Right lung (tissue), 10 donors: ENCODE measurements at places on chromosomes 4 and X. TPM values are rescaled to one million over a fixed set of nuclear protein-coding genes. Genes with fewer than 3 reads are reported as not detected.

- no peak for DNase-seq
Observed at GRCh38 chr4:79626101-79626500, 218.1 kb upstream of the GK2 start.

DNA sequence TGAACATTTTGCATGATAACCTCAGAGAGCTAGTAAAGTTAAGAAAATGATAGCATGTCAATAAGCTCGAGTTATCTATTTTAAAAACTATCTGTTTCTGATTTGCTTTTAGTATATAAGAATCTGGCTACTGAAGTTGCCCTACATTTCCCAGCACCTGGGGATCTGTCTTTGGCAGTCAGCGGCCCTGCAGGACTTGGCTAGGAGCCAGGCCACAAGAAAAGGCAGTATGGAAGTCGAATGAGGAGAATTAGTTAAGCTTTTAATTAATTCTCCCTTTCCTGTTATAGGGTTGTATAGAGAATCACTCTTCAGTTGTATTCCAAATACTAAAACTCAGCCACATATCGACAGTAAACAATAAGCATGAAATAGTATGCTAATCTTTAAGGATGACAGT, 22.7 kb downstream of the POU4F2 start:
- no peak for DNase-seq

- DNase-seq = no peak
Observed at GRCh38 chr4:106687026-106687425, 318.4 kb upstream of the GIMD1 start.

DNA sequence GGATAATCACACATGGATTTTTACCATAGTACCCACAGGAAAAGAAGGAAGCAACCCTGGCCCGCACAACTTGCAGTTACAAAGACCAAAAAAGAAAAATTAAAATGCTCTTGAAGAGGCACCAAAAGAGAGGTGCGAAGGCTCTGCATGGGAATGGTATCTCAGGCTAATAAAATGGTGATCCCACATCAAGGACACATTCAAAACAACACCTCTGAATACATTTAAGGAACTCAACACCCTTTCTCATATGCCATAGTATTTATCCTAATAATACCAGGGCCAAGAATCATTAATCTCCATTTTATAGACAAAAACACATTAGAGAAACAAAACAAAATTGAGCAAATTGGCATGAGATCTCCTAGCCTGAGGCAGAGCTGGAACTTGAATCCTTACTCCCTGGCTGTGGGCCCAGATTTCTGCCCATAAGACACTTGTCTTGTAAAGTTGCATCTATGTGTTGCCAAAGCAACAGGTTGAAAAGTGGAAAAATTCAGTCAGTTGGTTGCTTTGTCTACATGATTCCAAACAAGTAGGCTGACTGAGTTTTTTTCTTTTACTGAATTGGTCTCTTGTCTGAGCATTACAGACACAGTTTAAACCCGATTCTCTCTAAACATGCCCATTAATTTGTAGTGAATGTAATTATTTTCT, 33.5 kb downstream of the GUCY2F start:
- no peak for DNase-seq

DNA sequence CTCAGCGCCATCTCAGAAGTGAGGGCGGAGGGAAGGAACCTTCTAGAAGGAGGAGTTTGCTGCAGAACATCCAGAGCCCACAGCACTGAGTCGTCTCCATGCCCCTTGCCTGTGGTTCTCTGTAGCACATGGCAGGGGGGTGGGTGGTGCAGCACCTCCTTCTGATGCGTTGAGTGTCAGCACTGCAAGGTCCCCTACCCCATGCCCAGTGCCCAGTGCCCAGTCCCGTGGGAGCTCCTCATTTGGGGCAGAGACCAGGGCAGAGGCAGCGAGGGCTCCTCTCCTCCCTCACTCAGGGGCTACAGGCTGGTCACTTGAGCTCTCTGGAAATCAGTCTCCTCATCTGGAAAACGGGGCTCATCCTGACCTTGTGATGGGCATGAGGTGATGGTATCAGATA, 78.1 kb downstream of the HTRA3 start:
- DNase-seq = no peak

DNA sequence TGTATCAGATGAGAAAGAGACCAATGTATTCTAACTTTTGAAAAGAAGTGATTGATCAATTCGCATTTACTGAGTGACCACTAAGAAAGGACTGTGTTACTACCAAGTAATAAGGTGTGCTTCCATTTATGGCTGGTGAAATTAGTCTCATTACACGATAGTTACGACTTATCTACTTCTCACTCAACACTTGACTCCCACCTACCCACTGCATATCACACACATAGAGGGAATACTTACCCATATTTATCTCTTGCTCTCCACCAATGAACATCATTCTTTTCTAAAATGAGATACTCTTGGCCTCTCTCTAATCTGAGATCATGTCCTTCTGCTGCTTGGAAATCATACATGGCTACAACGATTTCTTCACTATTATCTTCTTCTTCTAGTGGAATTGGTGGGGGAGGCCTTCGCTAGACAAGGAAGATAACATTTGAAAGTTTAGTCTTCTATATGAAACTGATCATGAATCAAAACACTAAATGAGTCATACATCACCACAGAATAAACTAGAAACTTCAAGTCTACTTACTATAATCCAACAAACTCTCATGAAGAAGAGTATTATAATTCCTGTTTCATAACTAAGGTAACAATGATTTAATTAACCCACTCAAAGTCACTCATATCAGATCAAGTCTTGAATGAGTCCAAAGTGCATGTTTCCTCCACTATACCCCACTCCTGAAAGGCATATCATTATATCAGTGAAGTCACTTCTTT, 33.7 kb upstream of the TXK start:
- DNase-seq = no peak

- no peak for DNase-seq
Observed at GRCh38 chr4:94976371-94977011, 218.7 kb downstream of the BMPR1B start.

GRCh38 chrX:94511564-94511963, 837.6 kb downstream of the FAM133A start:
- no peak for DNase-seq

DNA sequence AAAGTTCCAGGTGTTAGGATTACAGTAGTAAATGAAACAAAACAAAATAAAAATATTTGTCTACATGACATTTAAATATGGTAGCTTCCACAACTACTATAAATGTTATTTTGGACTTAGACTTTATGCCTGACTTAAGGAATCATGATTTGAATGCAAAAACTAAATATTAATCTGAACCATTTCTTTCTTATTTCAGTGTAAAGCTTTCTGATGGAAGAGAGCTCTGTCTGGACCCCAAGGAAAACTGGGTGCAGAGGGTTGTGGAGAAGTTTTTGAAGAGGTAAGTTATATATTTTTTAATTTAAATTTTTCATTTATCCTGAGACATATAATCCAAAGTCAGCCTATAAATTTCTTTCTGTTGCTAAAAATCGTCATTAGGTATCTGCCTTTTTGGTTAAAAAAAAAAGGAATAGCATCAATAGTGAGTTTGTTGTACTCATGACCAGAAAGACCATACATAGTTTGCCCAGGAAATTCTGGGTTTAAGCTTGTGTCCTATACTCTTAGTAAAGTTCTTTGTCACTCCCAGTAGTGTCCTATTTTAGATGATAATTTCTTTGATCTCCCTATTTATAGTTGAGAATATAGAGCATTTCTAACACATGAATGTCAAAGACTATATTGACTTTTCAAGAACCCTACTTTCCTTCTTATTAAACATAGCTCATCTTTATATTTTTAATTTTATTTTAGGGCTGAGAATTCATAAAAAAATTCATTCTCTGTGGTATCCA, 1.6 kb downstream of the CXCL8 start:
- no peak for DNase-seq

GRCh38 chr4:148044912-148045352, 313.0 kb downstream of the ARHGAP10 start:
- no peak for DNase-seq

DNA sequence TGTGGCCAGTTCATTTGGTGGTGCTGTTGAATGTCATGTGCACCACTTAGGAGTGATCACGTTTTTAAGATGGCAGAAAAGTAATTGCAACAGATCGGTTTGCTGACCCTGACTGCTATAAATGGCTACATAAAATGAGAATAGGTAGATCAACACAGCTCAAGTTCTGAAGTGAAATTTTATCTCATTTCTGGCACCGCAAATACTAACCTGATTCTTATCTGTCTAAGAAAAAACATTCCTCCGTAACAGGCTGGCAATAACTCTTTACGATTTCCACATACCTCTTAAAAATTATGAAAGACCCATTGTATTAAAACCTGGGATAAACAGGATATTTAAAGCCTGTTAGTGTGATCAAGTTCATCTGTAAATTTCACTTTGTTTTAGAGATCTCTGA, 387.5 kb downstream of the PDGFC start:
- no peak for DNase-seq

DNA sequence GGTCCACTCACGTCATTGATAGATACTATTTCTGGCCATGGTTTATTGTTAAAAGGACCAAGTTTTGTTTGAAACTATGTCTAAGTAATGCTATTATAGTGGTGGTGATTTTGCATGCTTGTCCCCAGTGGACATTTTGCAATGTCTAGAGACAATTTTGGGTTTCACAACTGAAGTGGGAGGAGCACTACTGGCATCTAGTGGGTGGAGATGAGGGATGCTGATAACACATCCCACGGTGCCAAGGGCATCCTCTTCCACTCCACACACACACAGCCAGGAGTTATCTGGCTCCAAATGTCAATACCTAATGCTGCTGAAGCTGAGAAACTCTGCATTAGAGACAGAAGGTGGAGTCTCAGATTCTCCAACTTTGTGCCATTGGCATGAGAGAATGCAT, 131.2 kb downstream of the FRMPD4 start:
- no peak for DNase-seq

- no peak for DNase-seq
Observed at GRCh38 chr4:76499461-76499860, 64.4 kb downstream of the SHROOM3 start.

DNA sequence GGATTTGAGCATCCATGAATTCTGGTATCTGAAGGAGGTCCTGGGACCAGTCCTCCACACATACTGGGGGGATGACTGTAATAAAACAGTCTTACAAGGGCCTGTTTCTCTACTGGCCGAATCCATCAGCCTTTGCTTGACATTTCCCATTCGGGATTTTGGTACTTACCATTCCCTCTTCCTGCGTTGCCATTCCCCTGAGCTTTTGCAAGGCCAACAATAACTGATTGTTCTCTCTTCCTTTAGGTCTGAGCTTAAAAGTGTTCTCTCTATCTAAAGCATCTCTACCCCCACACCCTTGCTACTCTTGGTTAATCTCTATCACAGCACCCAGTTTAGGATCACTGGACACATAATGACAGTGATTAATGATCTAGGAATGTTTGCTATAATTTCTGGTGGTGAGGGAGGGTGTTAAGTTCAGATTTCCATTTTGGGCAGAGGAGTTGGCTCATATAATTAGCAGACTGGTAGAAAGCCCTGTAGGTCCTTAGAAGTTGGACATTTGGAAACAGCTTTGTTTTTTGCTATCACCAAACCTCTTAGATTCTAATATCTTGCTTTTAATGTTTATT, 29.4 kb downstream of the TMA16 start:
- DNase-seq = no peak

DNA sequence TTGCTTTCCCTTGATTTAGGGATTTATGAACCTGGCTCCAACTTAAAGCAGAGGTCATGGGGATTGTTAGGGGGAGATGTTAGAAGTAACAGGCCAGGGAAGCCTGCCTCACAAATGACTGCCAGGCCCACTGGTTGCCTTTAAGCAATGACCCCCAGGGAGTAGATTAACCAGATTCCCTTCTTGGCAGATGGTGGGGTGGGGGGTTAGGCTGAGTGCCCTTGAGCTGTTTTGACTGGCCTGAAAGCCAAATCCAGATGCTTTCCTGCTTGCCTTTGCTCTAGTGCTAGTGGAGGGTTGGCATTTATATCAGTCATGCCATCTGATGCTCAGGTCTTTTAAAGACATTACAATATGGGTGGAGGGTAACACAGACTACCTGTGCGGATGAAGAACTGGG, 128.1 kb downstream of the TMEM164 start:
- DNase-seq = no peak

GRCh38 chr4:85728464-85728863, 253.5 kb downstream of the ARHGAP24 start:
- DNase-seq = no peak

The RAB41 gene
- 1.2 TPM for polyA plus RNA-seq

The PGAM4 gene
- 0.51 TPM for polyA plus RNA-seq

The ASMT gene
- polyA plus RNA-seq = 0.26 TPM

The FAM47E gene
- polyA plus RNA-seq = 6.4 TPM

The PRR32 gene
- 7.0 TPM for polyA plus RNA-seq

The PCSK1N gene
- polyA plus RNA-seq = 3.5 TPM

The RBPJ gene
- polyA plus RNA-seq = 68.4 TPM

The POU3F4 gene
- polyA plus RNA-seq = not detected

The DUSP9 gene
- 0.12 TPM for polyA plus RNA-seq
